ENCODE measurements at places on chromosomes 2 and 18.
A peak's percentile ranks its signal among the peaks of the same experiment; 100 is the strongest.

DNA sequence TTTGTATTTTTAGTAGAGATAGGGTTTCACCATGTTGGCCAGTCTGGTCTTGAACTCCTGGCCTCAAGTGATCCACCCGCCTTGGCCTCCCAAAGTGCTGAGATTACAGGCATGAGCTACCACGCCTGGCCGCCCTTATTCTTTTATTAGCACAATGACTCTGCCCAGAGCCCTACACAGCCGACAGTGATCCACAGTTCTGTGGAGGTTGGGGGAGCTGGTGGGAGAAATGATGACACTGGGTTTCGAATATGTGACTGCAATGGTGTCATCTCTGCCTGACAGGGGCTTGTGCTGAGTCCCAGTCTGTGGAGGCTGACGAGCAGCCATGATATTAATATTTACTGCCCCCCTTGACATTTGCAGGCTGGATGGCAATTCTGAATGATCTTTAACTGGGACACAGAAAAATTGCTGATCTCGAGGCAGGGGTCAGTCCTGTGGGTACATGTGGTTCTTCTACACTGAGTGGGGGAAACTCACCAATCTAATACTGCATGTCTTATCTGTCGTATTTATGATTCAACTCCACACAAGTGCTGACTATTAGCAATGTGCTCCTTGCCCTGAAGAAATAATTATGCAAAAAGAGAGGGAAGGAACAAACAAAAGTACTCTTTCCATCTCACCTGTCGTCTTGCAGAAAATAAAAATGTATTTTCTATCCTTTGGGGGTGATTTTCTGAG lies 6.3 kb upstream of the CTAGE1 start:
- no peak for DNase-seq

DNA sequence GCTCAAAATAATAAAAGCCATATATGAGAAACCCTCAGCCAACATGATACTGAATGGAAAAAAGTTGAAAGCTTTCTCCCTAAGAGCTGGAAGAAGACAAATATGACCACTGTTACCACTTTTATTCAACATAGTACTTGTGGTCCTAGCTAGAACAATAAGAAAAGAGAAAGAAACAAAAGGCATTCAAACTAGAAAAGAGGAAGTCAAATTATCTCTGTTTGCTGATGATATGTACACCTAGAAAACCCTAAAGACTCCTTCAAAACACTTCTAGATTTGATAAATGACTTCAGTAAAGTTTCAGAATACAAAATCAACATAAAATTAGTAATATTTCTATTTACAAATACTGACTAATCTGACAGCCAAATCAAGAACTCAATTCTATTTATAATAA lies 328.8 kb upstream of the GCFC2 start:
- no peak for DNase-seq

DNA sequence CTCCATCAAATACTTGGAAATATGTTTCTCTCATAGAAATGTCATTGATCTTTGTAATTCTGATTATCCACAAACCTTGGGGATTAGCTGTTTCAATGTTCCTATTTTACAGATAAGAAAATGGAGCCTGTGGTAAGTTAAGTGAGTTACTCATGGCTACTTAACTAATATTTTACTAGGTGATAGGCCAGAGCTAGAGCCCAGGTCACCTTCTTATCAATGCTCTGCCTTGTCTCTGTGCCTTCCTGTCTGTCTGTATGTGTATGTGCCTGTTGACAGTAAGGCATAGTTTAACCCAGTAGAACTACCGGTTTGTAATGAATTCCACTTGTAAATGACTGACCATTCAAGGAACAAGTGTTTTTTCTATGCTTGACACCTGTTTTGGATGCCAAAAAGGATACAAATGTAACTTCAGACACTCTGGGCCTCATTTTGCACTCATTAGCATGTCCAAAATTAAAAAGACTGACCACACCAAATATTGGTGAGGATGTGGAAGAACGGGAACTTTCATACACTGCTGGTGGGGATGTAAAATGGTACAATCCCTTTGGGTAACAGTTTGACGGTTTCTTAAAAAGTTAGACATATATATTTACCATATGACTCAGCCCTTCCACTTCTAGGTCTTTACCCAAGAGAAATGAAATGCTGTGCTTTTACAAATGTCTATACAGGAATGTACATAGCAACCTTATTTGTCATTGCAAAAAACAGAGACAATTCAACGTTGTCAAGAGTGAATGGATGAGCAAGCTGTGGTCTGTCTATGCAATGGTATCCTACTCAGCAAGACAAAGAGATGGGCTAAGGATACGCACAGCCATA lies 19.6 kb upstream of the IL1A start:
- DNase-seq: no peak

DNA sequence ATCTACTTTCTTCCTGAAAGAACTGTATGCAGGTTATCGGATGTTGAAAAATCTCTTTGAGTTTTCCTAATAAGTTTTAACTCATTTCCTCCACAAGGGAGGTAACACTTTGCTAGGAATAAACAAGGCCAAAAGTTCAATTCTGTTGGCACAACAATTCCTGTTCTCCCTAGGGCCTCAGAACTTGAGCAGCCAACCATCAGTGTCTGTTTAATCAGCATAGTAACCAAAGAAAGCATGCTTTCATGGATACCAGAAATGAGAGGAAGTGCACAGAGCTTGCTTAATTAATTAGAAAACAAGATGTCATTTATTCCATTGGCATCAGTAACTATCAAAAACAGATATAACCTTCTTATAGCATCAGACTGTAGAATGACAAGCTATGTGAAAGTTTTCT lies 503.2 kb upstream of the CNTNAP5 start:
- DNase-seq: no peak

- no peak for DNase-seq
Measured at GRCh38 chr2:18643326-18644114, 54.2 kb upstream of the NT5C1B start.

DNA sequence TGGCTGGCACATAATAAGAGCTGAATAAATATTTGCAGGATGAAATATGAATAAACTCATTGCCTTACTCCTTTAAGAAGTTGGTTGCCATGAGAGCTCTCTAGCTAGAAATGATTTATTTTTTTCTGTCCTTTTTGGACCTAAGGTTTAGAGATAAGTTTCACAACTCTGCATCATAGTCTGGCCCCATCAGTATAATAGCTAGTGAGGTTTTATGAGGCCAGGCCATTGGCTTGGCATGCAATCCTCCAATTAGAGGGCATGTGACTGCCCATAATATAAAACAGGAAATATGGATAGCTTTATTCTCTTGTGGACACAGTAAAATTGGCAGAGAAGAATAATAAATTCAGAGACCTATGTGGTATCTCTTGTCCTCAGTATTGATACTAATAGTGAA lies 26.2 kb upstream of the INSIG2 start:
- no peak for DNase-seq

DNA sequence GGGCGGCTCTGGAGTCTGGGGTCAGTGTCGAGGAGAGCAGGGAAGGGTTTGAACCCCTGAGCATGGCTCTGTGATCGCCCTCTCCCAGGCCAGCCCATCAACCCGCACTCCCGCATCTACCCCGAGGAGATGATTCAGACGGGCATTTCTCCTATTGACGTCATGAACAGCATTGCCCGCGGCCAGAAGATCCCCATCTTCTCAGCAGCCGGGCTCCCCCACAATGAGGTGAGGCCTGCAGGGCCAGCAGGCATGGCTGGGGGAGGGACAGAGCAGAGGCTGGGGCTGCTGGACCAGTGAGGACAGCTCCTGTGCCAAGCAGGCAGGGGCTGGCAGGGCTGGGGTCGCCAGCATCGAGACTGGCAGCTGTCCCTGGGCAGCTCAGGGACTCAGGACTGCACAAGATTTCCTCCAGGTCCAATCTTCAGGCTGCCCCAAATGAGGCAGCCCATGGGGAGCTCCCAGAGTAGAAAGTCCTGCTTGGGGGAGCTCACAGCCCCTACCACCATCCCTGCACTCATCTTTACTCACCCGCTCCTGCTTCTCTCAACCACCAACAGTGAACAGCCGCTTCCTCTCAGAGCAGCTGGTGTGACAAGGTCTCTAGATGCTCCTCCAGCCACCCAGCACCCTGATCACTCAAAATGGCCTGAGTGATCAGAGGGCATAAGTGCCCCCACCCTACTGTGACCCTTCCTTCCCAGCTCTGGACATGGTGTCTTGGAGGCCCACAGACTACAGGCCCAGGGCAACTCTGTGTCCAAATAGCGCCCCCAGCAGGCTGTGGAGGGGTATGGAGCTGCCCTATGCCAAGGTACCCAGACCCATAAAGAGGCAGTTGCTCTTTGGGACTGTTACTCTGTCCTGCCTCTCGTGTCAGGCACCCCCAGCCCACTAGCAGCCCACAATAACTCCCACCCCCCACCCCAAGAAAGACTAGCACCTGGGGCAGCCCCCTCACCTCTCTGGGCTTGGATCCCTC lies 18.3 kb upstream of the ANKRD53 start:
- DNase-seq: no peak

GRCh38 chr2:168371273-168372019 lies 84.6 kb upstream of the CERS6 start:
- no peak for DNase-seq

DNA sequence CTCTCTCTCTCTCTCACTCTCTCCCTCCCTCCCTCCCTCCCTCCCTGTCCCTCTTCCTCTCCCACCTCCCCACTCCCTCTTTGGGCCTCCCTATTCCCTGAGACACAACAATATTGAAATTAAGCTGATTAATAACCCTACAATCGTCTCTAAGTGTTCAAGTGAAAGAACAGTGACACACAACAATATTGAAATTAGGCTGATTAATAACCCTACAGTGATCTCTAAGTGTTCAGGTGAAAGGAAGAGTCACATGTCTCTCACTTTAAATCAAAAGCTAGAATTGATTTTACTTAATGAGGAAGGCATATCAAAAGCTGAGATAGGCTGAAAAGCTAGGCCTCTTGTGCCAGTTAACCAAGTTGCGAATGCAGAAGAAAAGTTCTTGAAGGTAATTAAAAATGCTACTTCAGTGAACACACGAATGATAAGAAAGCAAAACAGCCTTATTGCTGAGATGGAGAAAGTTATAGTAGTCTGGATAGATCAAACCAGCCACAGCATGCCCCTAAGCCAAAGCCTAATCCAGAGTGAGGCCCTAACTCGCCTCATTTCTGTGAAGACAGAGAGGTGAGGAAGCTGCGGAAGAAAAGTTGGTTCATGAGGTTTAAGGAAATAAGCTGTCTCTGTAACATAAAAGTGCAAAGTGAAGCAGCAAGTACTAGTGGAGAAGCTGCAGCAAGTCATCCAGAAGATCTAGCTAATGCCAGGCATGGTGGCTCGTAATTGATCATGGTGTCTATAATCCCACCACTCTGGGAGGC lies 21.3 kb downstream of the MALT1 start:
- DNase-seq: no peak

GRCh38 chr2:232843834-232844233 lies 26.2 kb upstream of the SNORC start:
- DNase-seq: peak; percentile 30

GRCh38 chr18:49234984-49235383 lies 225.5 kb downstream of the DYM start:
- no peak for DNase-seq

- DNase-seq: no peak
Measured at GRCh38 chr2:231708773-231709635, 679 bp downstream of the PTMA start.

- no peak for DNase-seq
Measured at GRCh38 chr2:174794851-174795374, 30.6 kb upstream of the CHRNA1 start.

DNA sequence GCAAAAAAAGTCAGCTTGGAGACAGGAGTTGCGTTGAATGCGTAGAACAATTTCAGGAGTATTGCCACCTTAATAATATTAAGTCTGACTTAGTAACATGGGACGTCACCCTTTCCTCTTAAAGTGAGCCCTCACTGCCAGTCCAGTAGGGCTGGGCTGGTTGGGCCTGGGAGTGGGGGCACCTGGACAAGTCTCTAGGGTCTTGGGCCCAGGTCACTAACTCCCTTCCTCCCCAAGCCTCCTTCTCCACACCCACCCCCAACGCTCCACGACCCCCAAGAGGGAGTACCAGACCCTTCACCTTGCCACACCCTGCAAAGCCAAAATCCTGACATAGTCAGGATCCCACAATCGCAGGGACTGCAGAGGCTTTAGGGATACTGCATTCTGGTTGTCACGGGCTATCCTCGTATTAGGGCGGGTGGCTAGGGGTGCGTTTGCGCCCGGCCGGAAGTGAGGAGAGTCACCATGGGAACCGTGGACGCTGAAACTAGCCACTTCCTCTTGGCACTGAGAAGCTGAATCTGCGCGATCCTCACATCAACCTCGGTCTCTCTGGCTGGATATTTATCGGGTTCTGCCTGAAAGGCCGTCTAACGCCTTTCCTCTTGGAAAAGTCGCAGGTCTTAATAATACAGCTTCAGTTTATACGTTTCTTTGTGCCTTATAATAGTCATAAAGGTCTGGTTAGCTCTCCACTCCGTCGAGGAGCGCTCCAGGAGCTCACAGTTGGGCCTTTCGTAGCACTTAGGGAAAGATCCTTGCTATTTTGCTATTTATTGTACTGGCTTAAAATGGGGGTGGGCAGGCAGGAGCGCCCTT lies 10.3 kb upstream of the CXXC1 start:
- DNase-seq: peak; percentile 63

DNA sequence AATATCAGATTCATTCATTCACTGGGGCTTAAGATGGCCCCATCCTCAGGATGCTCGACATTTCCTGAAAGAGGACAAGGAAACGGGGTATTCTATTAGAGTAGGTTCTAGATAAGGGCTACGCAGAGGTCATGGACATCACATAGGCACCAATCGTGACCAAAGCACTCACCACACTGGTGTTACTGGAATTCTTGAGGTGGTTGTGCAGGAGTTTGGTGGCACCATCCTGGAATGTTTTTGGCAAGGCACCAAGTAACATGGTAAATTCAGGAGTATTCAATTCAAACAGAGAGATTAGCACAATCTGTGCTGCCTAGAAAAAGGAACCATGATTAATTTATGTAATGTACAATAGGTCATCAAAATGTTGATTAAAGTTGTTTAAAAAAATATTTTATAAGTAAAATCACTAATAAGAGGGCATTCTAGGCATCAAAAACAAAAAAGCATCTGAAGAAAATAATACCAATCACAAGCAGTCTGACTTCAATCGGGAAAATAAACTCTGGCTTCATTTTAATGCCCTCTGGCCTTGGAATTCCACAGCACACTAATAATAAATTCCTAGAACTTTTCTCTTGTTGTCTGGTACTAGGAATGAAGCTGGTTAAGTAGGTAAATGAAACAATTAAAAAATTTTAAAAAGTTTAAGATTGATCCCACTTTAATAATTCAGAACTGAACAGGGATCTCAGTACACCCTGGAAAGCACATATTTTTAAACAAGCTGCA lies 102.8 kb upstream of the TFCP2L1 start:
- DNase-seq: no peak

- no peak for DNase-seq
Measured at GRCh38 chr2:89837962-89838625, 1146.6 kb downstream of the RPIA start.

GRCh38 chr2:58984731-58985130 lies 743.6 kb upstream of the FANCL start:
- no peak for DNase-seq

- no peak for DNase-seq
Measured at GRCh38 chr2:42474765-42475454, 18.9 kb downstream of the KCNG3 start.

- DNase-seq: no peak
Measured at GRCh38 chr2:69173706-69174105, 160.7 kb downstream of the ANTXR1 start.

Data from putamen (tissue), 1 donor.